ENCODE measurements at places on chromosomes 1 and 21. TPM values are rescaled to one million over a fixed set of nuclear protein-coding genes. Genes with fewer than 3 reads are reported as not detected.

GRCh38 chr1:243968413-243968812, 82.7 kb upstream of the ZBTB18 start:
- H3K4me3 ChIP-seq = no peak overlapping the region
- peaks cover 9% of the 10 kb centered on the region for H3K4me1 ChIP-seq
- H3K27ac ChIP-seq = no peak overlapping the region

DNA sequence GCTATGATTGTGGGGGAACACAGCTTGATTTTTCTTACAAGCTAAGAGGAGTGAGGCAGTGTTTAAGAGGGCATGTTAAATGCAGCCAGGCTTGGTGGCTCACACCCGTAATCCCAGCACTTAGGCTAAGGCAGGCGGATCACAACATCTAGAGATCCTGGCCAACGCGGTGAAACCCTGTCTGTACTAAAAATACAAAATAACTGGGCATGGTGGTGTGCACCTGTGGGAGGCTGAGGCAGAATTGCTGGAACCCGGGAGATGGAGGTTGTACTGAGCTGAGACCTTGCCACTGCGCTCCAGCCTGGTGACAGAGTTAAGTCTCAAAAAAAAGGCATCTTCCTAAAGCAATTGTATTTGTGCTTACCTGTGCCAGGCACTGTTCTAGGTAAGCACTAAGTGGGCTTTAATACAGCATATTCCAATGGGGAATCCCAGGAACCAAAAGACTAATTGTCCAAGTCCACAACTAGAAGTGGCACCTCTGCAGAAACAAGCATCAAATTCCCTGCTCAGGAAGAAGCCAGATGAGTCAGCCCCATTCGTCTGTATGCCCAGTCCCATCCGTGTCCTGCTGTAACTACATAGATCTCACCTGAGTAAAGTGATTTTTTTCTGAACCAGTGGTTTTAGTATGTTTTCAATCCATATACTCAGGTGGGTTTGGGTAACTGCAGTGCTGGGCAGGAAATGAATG, 4.6 kb downstream of the RCC1 start:
- H3K27me3 ChIP-seq = no peaks in the 10 kb centered on the region
- peak overlapping the region; percentile 95 for H3K4me3 ChIP-seq
- DNase-seq = no peak
- peaks cover 46% of the 10 kb centered on the region for H3K4me1 ChIP-seq
- H3K36me3 ChIP-seq = peaks cover 14% of the 10 kb centered on the region
- peak overlapping the region; percentile 99 for H3K27ac ChIP-seq

THEM5 gene
- 0.89 TPM for total RNA-seq

DNA sequence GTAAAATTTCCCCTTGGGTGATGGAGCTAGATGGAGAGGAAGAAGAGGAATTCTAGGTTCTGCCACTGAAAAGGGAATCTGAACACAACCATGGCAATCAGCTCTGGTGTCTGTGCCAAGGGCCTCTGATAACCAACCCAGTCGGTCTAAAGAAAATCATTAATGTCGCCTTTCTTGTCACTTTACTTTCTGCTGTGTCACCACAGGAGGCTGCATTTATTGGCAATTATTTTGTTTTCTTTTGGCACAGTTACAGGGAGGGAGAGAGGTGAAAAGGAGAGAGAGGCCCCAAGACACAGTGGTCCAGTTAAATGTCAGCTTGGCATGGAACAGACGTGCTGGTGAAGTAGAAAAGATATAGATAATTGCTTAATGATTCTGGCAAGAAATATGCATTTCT, 287.0 kb downstream of the ASTN1 start:
- H3K4me3 ChIP-seq = no peak overlapping the region
- no peak overlapping the region for H3K27ac ChIP-seq
- H3K27me3 ChIP-seq = peaks cover 8% of the 10 kb centered on the region
- no peak for DNase-seq
- peaks cover 3% of the 10 kb centered on the region for H3K4me1 ChIP-seq
- H3K36me3 ChIP-seq = no peaks in the 10 kb centered on the region

KCNJ9 gene
- total RNA-seq = not detected

FALEC gene
- not detected for total RNA-seq

DNA sequence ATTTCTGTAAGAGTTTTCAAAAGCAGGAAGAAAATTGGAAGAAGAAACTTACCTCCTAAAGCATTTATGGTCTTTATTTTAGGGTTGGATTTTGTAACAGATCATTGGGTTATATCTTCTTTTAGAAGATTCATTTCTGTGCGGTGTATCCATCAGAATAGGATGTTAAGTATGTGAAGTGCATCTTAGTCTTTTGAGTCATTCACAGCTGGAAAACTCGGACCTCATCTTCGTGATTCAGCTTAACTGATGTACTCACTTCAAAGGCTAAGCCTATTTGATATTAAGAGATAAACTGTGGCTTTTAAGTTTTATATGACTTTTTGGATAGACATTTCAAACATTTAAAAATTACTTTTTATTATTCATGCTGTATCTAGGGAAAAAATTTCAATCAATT, 56.3 kb downstream of the GIPC2 start:
- H3K4me3 ChIP-seq = no peak overlapping the region
- H3K27ac ChIP-seq = no peak overlapping the region
- H3K36me3 ChIP-seq = peaks cover 2% of the 10 kb centered on the region
- H3K4me1 ChIP-seq = peaks cover 3% of the 10 kb centered on the region
- DNase-seq = no peak

GRCh38 chr1:200355801-200356200, 54.0 kb downstream of the ZNF281 start:
- no peak for DNase-seq
- H3K4me3 ChIP-seq = no peak overlapping the region
- peak overlapping the region; percentile 0 for H3K27ac ChIP-seq
- no peaks in the 10 kb centered on the region for H3K27me3 ChIP-seq
- H3K36me3 ChIP-seq = peaks cover 2% of the 10 kb centered on the region

DNA sequence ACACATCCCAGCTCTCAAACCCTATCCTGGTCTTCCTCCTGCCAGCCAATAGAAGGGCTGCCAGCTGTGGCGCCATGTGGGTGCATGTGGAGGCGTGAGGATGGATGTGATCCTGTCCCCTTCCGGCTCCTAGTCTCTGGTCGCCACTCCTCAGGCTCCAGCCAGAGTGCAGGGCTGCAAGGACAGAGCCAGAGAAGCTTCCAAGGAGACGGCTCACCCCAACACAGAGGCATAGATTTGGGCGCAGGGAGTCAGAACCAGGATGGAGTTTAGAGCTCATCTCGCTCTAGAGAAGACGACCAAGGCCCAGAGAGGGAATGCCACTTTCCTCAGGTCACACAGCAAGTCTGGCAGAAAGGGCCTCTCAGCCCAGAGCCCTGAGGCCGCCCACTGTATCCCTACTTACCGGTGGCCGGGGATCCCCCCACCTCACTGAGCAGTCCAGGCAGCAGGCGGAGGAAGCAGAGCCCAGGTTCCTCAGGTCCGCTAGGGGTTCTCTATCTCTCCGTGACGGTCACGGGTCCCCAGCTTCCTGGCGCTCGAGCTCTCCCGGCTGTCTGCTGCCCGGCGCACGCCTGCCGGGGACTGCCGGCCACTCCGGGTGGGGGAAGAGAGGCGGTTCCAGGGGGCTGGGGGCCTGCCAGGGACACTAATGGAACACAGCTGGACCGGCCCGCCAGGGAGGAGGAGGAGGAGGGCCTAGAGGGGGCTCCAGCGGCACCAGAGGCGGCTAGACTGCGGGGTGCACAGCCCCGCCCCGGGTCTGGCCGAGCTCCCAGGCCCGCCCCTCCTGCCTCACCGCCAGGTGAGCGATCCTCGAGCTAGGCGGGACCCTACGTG, at the start of gene COL16A1:
Gene COL16A1, minus strand, starts transcription at position 587 of the 840 bp plus-strand sequence. CDS start 1,824 bp downstream, outside the sequence.
- peaks cover 46% of the 10 kb centered on the region for H3K4me1 ChIP-seq
- H3K27me3 ChIP-seq = peaks cover 30% of the 10 kb centered on the region
- peak within 1 kb of the TSS; percentile 76 for H3K4me3 ChIP-seq
- H3K27ac ChIP-seq = peak within 1 kb of the TSS; percentile 56

- peaks cover 87% of the 10 kb centered on the region for H3K27me3 ChIP-seq
- peaks cover 7% of the 10 kb centered on the region for H3K4me1 ChIP-seq
- no peak overlapping the region for H3K4me3 ChIP-seq
- no peak overlapping the region for H3K27ac ChIP-seq
- no peak for DNase-seq
Measured at GRCh38 chr1:201284636-201285035, 1.3 kb downstream of the PKP1 start.

GRCh38 chr1:204426971-204427701, 15.5 kb upstream of the PPP1R15B start:
- H3K27me3 ChIP-seq = no peaks in the 10 kb centered on the region
- DNase-seq = no peak
- peaks cover 15% of the 10 kb centered on the region for H3K36me3 ChIP-seq
- H3K27ac ChIP-seq = peak overlapping the region; percentile 3

GRCh38 chr1:203304391-203304918, 864 bp upstream of the BTG2 start:
- H3K27ac ChIP-seq = peak overlapping the region; percentile 99
- no peak for DNase-seq
- peaks cover 16% of the 10 kb centered on the region for H3K36me3 ChIP-seq
- peaks cover 60% of the 10 kb centered on the region for H3K4me1 ChIP-seq

- H3K27ac ChIP-seq = no peak overlapping the region
- H3K27me3 ChIP-seq = peaks cover 33% of the 10 kb centered on the region
- no peaks in the 10 kb centered on the region for H3K36me3 ChIP-seq
- H3K4me1 ChIP-seq = no peaks in the 10 kb centered on the region
- H3K4me3 ChIP-seq = no peak overlapping the region
Measured at GRCh38 chr1:115191691-115192090, 102.4 kb upstream of the TSPAN2 start.

DNA sequence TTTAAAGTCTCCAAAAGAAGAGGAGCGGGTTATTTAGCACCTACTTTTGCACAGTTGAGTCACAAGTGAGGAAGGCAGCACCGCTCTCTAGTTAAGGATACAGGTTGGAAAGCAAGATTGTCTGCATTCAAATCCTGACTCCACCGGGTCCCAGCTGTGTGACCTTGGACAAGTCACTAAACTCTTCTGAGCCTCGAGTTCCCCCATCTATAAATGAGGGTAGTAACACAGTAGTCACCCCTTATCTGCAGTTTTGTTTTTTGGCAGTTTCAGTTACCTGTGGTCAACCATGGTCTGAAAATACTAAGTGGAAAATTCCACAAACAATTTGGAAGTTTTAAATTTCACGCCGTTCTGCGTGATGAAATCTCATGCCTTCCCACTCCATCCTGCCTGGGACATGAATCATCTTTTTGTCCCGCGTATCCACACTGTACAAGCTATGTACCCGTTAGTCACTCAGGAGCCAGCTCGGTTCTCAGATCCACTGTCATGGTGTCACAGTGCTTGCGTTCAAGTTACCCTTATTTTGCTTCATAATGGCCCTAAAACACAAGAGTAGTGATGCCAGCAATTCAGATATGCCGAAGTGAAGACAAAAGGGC, 49.4 kb downstream of the CAPZB start:
- peak overlapping the region; percentile 93 for H3K27ac ChIP-seq
- no peaks in the 10 kb centered on the region for H3K36me3 ChIP-seq
- no peaks in the 10 kb centered on the region for H3K27me3 ChIP-seq
- DNase-seq = no peak
- H3K4me1 ChIP-seq = peaks cover 73% of the 10 kb centered on the region

GRCh38 chr1:34278211-34278610, 101.5 kb downstream of the C1orf94 start:
- DNase-seq = no peak
- H3K4me1 ChIP-seq = no peaks in the 10 kb centered on the region
- H3K27ac ChIP-seq = no peak overlapping the region
- H3K4me3 ChIP-seq = no peak overlapping the region
- peaks cover 4% of the 10 kb centered on the region for H3K27me3 ChIP-seq
- H3K36me3 ChIP-seq = no peaks in the 10 kb centered on the region

OR2L2 gene
- 0.22 TPM for total RNA-seq

RAB3B gene
- total RNA-seq = 0.02 TPM

DNA sequence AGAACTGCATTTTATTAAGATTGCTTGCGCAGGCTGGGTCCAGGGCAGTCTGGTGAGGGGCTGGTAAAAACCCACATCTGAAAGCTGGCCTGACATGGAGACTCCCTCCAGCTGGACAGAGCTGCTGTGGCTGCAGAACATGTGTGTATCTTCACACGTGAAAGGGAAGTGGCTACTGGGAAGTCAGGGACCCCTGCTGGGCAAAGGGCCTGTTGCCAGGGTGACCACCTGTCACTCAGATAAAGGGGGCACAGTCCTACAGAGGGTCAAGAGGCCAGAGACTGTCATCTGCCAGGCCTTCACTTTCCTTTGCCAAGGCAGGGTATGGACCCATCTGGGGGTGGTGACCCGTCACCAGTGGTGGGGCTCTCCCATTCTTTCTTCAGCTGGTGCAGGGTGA, 17.5 kb downstream of the NKAIN1 start:
- no peaks in the 10 kb centered on the region for H3K36me3 ChIP-seq
- no peak overlapping the region for H3K4me3 ChIP-seq
- H3K4me1 ChIP-seq = no peaks in the 10 kb centered on the region
- no peak for DNase-seq
- no peak overlapping the region for H3K27ac ChIP-seq

NUP210L gene
- 0.07 TPM for total RNA-seq

ERICH3 gene
- total RNA-seq = not detected

DNA sequence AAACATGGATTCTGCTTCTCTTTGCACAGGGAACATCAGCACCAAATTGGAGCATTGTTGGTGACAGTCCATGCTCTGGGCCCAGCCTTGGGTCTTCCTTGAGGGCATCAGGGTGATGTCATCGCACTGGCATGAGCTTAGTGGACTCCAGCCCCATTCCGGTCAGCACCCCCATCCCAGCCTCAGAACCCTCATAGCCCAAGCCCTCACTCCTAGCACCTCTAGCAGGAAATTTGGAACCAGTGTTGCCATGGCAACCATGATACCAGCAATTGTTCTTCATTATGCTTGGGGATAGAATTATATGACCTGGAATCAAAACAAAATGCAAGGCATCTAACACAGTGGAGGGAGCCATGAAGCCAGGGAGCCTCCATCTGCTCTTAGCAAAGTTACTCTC, 83.1 kb downstream of the VWA5B1 start:
- no peak for DNase-seq
- no peak overlapping the region for H3K4me3 ChIP-seq
- H3K27ac ChIP-seq = no peak overlapping the region
- H3K36me3 ChIP-seq = peaks cover 5% of the 10 kb centered on the region
- peaks cover 57% of the 10 kb centered on the region for H3K27me3 ChIP-seq
- H3K4me1 ChIP-seq = peaks cover 11% of the 10 kb centered on the region

CSMD2 gene
- not detected for total RNA-seq

DNA sequence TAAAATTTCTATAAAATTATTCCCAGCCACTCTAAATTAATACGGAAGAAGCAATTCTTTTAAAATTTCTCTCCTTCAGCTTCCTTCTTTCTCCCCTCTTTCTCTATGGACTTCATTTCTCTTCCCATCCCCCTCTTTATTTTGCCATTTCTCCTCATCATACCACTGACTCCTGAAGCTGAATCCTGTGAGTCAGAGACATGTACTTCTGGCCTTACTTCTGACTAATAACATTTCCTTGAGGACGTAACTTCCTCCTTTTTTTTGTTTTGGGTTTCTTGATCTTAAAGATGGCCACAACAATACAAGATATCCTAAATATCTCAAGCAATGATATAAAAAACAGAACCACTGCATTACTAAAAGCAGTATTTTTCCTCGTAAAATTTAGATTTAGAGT, 63.6 kb upstream of the DENND1B start:
- H3K27ac ChIP-seq = no peak overlapping the region
- H3K4me3 ChIP-seq = no peak overlapping the region
- peaks cover 5% of the 10 kb centered on the region for H3K4me1 ChIP-seq
- H3K27me3 ChIP-seq = peaks cover 8% of the 10 kb centered on the region
- no peak for DNase-seq
- peaks cover 3% of the 10 kb centered on the region for H3K36me3 ChIP-seq

FCRL3 gene
- 3.4 TPM for total RNA-seq

GRCh38 chr1:175099916-175100315, 32.3 kb downstream of the TNN start:
- peaks cover 13% of the 10 kb centered on the region for H3K27me3 ChIP-seq
- no peaks in the 10 kb centered on the region for H3K36me3 ChIP-seq
- H3K4me1 ChIP-seq = peaks cover 2% of the 10 kb centered on the region
- H3K27ac ChIP-seq = no peak overlapping the region
- H3K4me3 ChIP-seq = no peak overlapping the region
- no peak for DNase-seq
